ENCODE measurements at places on chromosomes 2 and 18.

- H3K27ac ChIP-seq = peak overlapping the region; percentile 93
- H3K36me3 ChIP-seq = no peaks in the 10 kb centered on the region
- no peak for DNase-seq
- H3K27me3 ChIP-seq = no peaks in the 10 kb centered on the region
Observed at GRCh38 chr2:48315896-48316194, 214.1 kb upstream of the STON1 start.

DNA sequence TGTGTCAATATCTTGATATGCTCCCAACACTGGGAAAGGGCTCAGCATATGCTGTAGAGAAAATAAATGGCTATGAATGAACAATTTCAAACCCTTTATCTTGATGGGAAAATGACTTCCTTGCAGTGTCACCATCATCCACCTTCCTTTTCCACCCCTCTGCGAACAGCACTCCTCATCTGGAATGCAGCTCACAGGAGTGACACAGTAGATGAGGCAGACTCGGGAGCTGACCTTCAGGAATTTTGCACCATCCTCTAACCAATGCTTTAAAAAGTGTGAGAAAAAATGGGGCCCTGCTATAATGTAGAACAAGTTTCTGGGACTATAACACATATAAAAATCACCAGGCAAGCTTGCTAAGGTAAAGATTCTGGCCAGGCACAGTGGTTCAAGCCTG lies 41.3 kb upstream of the YPEL5 start:
- DNase-seq = no peak
- no peaks in the 10 kb centered on the region for H3K36me3 ChIP-seq
- H3K27ac ChIP-seq = no peak overlapping the region

GRCh38 chr2:68059784-68060525 lies 2.8 kb downstream of the C1D start:
- no peaks in the 10 kb centered on the region for H3K4me1 ChIP-seq
- H3K27me3 ChIP-seq = no peaks in the 10 kb centered on the region
- H3K36me3 ChIP-seq = no peaks in the 10 kb centered on the region
- no peak for DNase-seq
- H3K4me3 ChIP-seq = no peak overlapping the region

DNA sequence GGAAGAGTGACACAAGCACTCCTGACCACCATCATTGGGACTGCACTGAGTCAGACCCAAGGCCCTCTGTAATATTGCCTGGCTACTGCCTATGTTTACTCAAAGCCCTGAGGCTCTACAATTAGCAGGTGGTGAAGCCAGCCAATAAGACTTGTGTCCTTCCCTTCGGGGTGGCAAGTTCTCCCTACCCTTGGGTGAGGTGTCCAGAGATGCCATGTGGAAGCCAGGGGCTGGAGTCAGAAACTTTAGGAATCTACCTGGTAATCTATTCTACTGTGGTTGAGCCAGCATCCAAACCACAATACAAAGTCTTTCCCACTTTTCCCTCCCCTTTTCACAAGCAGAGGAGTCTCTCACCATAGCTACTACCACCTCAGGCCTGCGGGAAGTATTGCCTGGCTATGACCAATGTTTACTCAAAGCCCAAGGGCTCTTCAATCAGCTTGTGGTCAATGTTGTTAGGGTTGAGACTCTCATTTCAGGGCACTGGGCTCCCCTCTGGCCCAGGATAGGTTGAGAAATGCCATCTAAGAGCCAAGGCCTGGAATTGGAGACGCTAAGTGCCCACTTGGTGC lies 17.6 kb downstream of the DHRS9 start:
- H3K27me3 ChIP-seq = no peaks in the 10 kb centered on the region
- H3K4me3 ChIP-seq = no peak overlapping the region
- H3K36me3 ChIP-seq = no peaks in the 10 kb centered on the region
- H3K27ac ChIP-seq = no peak overlapping the region

DNA sequence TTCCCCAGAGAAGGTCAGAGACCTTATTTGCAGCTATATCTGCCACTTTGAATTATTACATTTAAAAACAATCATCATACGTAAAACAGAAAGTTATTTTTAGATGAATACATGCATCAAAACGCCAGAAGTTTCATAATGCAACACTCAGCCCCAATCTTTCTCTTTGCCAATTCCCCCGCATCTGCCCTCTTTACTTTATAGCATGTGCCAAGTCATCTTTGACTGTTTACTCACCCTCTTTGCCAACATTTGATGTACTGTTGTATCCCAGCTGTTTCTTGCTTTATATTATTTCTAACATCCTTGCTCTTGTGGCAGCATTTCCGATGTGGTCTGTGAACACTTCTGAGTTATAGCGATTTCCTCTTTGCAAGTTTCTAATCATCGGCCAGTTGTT lies 86.2 kb downstream of the CRIM1 start:
- H3K27me3 ChIP-seq = no peaks in the 10 kb centered on the region
- no peaks in the 10 kb centered on the region for H3K4me1 ChIP-seq
- H3K4me3 ChIP-seq = peak overlapping the region; percentile 16
- H3K36me3 ChIP-seq = no peaks in the 10 kb centered on the region
- H3K27ac ChIP-seq = peak overlapping the region; percentile 67

DNA sequence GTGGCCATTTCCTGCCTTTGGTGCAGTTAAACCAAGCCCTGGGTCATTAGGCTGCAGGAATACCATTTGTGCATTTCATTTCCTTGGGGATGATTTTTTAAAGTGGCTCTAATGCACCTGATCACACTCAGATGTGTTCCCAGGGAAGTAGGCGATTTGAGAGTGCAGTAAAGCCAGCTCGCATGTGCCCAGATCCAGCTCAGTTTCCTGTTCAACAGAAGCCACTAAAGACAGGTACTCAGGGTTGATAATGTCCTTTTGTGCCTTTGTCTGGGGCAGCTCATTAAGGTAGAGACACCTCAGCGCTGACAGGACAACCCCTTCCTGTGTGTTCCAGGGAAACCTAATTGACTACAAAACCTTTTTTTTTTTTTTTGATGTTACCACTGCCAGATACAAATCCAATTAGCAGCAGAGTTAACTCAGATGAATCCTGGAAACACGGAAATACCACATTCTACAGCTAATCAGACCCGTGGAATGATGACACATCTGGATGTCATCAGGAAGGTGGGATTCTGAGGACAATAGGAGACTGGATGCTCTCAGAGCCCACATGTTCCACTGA lies 15.2 kb upstream of the CHRNA1 start:
- peak overlapping the region; percentile 79 for H3K27ac ChIP-seq
- H3K4me3 ChIP-seq = no peak overlapping the region
- no peak for DNase-seq
- no peaks in the 10 kb centered on the region for H3K4me1 ChIP-seq
- no peaks in the 10 kb centered on the region for H3K27me3 ChIP-seq
- no peaks in the 10 kb centered on the region for H3K36me3 ChIP-seq

DNA sequence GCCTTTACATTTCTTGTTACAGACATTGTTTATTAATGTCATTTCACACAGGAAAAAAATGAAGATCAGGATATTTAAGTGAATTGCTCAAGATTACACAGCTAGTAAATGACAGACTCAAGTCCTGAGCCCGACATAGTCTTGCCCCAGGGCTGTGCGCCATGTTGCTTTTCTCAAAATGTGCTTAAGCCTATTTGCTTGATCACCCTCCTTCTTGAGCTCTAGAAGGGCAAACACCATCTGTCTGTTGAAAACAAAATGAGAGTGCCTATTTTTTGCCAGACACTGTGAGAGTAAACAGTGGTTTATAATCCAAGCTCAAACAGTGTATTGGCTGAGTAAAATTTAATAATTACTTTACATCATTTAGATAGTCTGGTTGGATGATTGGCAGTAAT lies 34.8 kb upstream of the HNMT start:
- no peak overlapping the region for H3K27ac ChIP-seq
- DNase-seq = no peak
- H3K4me1 ChIP-seq = no peaks in the 10 kb centered on the region
- no peaks in the 10 kb centered on the region for H3K27me3 ChIP-seq

DNA sequence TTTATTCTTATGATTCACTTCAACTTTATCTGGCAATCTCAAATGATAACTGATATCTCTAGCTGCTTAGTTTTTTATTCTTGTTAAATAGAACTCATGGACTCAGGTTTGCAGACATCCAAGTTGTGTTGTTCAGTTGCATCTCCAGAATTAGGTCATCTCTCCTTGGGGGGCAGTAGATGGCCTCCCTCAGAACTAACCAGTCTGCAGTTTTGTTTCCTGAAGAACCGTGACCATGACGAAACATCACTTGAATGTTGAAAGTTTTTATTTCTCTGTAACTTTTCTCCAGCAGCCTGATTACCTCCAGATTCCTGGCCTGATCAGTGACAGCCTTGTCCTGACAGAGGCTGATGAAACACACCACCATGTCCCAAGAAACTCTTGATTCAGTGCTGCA lies 321.5 kb downstream of the GALNT13 start:
- no peaks in the 10 kb centered on the region for H3K27me3 ChIP-seq
- H3K4me1 ChIP-seq = no peaks in the 10 kb centered on the region
- DNase-seq = no peak
- H3K27ac ChIP-seq = no peak overlapping the region

DNA sequence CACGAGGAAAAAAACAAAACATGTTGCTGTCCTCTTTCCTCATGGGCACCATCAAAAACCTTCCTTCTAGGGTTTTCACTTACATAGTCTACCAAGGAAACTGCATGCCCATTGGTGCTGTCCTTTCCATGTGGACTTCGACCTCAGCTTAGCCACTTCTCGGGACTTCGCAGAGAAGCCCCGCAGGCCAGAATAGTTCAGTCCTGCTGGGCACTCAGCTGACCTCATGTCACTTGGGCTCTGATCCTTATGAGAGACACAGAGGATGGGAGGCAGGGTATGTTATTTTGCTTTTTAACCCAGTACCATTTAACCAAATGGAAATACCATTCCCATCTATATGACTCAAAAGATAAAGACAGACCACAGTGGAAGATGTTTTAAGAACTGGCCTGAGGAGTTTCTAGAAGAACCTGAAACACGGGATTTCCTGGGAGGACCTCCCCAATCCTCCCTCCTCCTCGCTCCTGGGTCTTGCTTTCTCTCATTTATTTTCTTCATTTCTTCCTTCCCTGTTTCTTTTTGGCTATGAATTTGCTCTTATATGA lies 28.4 kb downstream of the AAK1 start:
- peaks cover 6% of the 10 kb centered on the region for H3K4me1 ChIP-seq
- DNase-seq = no peak
- no peak overlapping the region for H3K4me3 ChIP-seq

DNA sequence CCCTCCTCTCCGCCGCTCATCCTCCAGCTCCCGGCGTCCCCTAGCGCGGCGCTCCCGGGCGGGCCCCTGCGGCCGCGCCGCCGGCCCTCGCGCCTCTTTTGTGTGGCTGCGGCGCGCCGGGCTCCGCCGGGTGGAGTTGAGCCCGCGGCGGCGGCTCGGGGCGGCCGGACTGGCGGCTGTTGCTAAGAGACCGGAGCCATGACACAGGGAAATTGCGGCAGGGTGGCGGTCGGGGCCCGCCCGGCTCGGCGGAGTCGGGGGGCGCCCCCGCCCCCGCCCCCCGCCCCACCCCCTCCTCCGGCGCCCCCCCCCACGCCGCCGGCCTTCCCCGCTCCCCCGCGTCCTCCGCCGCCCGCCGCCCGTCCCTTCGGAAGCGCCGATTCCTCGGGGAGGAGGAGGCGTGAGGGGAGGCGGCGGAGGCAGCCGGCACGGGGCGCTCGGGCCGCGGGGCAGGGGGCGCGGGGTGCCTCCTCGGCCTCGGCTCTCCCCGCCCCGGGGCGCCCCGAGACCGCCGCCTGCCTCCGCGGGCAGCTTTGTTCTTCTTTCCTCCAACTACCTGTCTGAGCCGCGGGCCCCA lies at the start of gene TMEM200C:
Gene TMEM200C, minus strand, starts transcription at position 224 of the 577 bp plus-strand sequence. CDS start 3,459 bp downstream, outside the sequence.
- no peak for DNase-seq
- H3K27me3 ChIP-seq = peaks cover 26% of the 10 kb centered on the region
- H3K4me1 ChIP-seq = no peaks in the 10 kb centered on the region
- peak within 1 kb of the TSS; percentile 49 for H3K4me3 ChIP-seq
- peak within 1 kb of the TSS; percentile 90 for H3K27ac ChIP-seq
- H3K36me3 ChIP-seq = no peaks in the 10 kb centered on the region

DNA sequence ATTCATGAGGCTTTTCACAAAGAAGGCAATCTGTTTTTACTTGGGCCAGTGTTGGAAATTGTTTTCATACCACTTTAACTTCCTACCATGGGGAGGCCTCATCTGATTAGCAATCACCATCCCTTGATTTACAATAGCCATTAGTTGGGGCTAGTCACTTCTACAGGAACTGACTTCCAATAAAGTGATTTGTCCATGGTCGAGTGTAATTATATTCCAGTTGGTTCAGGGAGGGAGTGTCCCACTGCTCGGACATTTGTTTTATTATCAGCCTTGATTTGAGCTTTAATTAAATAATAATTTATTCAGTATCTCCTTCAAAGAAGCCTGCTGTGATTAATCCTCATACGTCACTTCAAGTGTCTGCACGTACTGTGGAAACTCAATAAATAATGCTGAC lies 233.9 kb upstream of the CNTNAP5 start:
- H3K4me1 ChIP-seq = no peaks in the 10 kb centered on the region
- no peaks in the 10 kb centered on the region for H3K27me3 ChIP-seq
- H3K27ac ChIP-seq = no peak overlapping the region
- H3K36me3 ChIP-seq = no peaks in the 10 kb centered on the region
- no peak for DNase-seq

DNA sequence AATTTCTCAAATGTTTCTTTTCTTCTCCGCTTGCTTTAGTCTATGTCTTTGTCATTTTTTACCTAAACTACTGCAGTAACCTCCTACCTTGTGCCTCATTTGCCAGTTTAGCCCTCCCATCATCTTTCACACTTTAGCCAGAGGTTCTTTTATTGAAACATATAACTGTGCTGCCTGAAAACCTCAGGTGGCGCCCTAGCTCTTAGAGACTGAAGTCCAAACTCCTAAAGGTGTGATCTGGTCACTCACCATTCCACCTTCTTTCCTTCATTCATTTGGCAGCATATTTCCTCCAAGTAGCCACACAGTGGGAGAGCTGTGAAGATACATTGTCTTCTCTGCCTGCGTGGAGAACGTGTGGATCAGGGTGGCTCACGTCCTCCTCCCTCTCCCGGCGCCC lies 98.2 kb upstream of the MAPRE2 start:
- H3K4me3 ChIP-seq = no peak overlapping the region
- no peaks in the 10 kb centered on the region for H3K36me3 ChIP-seq
- DNase-seq = no peak
- no peak overlapping the region for H3K27ac ChIP-seq

- DNase-seq = no peak
- no peak overlapping the region for H3K27ac ChIP-seq
- no peaks in the 10 kb centered on the region for H3K36me3 ChIP-seq
Observed at GRCh38 chr2:47602996-47603395, 179.9 kb upstream of the MSH6 start.

DNA sequence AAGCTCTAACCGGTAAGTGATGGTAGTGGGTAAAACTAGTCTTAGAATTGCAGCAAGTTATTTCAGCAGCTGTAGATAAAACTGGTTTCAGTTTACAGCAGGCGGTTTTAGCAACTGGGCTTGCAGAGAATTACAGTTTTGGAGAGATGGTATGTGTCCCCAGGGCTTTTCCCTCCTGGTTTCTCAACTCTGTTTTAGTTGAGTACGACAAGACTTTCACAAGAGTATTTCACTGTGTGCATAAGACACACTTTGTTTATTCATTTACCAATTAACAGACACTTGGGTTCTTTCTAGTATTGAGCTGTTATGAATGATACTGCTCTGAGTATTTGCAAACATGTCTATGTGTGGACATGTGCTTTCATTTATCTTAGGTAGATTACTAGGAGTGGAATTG lies 65.6 kb upstream of the RFX8 start:
- H3K27ac ChIP-seq = no peak overlapping the region
- H3K4me3 ChIP-seq = no peak overlapping the region

Measured in breast epithelium (tissue), 4 donors.